Epithelial cell of prostate (primary cell): ENCODE measurements at places on chromosomes 5 and 9.
A peak's percentile ranks its signal among the peaks of the same experiment; 100 is the strongest.

- DNase-seq: no peak
These were observed 605 bp downstream of the CHSY3 start for GRCh38 chr5:129904667-129905472.

DNA sequence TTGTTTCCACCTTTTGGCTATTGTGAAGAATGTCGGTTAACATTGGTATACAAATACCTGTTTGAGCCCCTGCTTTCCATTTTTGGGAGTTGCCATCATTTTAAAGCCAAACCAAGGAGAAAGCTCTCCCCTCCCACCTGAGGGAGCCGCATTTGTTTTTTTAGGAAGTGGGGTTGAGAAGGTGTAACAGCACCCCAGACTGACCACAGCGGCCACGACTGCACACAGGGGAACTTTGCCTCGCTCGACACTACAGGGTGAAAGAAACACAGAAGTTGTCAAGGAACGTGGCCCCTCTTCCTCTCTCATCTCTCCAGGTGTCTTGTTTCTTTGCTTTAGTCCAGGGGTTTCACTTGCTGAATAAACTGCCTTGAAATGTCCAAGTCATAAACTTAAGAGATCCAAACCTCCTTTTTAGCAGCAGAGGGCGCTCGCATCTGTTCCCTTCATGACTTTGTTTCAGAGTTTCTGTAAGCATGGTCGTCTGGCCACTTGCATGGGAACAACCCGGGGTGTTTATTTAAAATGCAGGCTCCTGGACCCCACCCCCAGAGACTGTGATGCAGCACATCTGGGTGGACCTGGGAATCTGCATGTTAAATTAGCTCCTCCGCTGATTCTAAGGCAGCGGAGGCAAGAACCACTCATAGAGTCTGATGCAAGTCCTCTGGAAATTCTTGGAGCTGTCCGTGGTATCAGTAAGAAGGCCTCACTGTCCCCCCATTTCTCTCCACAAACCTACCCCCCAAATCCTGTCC, 2.1 kb upstream of the TTLL11 start:
- DNase-seq: no peak

GRCh38 chr9:92638621-92639101, 31.3 kb downstream of the IPPK start:
- no peak for DNase-seq

- DNase-seq: no peak
These were observed 241.5 kb downstream of the TLE4 start for GRCh38 chr9:79813258-79813638.

- DNase-seq: no peak
These were observed 11.8 kb upstream of the REEP5 start for GRCh38 chr5:112933651-112934365.

- DNase-seq: no peak
These were observed 2.4 kb upstream of the PSAT1 start for GRCh38 chr9:78294290-78295176.

- no peak for DNase-seq
These were observed 13.9 kb downstream of the GRXCR2 start for GRCh38 chr5:145858959-145859358.

DNA sequence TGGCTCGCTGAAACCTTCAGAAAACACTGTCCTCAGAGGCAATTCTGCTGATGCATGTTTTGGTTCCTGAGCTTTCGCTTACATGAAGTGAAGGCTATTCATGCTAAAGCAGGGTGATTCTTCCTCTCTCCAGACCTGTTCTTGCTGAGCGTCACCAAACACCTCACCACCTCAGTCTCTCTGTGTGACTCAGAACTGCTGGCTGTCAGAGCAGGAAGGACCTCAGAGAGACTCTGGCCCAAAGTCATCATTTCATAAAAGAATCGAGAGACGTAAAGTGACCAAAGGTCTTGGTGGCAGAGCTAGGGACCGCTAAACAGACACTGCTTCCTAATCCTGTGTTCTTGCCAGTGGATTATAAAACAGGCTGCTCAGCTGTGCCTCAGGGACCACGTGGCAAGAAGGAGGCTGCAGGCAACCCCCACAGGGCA, 73.8 kb downstream of the LHFPL2 start:
- DNase-seq: peak; percentile 54

GRCh38 chr9:76459694-76460635, 983 bp downstream of the GCNT1 start:
- DNase-seq: no peak

DNA sequence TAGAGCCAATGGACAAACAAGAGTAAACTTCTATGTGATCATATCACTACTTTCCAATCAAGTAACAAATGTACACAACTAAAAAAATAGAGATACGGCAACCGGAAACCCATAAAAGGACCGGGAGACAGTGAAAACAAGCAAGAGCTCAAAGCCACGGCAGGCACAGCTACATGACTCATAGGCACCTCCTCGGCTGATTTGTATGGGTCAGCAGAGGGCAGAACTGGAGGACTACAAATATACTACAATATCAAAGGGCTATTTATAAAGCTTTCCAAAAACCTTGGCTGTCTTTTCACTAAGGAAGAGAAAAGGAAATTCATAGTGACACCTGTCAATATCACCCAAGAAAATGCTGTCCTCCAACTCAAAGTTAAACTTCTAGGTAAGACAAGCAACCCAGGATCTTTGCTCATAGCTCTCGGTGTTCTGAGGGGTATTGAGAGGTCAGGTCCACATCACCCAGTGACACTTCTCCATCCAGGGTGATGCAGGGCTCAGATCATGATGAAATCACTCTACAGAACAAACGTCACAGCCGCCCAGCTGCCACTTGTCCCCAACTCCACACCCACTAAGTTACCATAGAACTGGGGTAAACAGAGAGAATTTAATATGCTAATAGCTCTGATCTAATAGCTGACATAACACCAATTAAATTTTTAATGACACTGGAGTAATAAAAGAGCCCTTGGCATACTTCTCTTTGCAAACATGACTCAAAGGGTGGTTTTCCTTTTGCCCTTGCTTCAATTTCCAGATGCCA, 41.3 kb downstream of the PFDN1 start:
- DNase-seq: peak; percentile 56

- DNase-seq: no peak
These were observed 136.9 kb upstream of the PRR16 start for GRCh38 chr5:120327180-120327579.
